Suppressor macrophage treated with lipopolysaccharide for 1 hour (primary cell): ENCODE measurements at places on chromosomes 5 and 9.

DNA sequence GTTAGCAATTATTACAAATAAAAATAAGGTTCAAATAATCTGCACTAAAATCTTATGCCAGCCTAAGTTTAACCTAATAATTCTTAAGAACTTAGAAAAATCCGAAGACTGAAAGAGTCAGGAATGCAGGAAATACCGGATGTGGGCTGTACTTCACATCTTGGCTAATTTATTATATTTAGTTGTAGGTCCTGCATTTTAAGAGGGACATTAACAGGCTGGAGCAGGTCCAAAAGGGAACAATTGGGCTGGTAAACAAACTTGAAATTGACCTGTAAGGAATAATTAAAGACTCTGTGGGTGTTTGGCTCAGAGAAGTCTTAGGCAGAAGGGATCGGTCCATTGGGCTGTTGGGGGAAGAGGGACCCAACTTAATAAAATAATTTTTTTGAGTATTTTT, 18.4 kb downstream of the GLRA1 start:
- no peak for DNase-seq

DNA sequence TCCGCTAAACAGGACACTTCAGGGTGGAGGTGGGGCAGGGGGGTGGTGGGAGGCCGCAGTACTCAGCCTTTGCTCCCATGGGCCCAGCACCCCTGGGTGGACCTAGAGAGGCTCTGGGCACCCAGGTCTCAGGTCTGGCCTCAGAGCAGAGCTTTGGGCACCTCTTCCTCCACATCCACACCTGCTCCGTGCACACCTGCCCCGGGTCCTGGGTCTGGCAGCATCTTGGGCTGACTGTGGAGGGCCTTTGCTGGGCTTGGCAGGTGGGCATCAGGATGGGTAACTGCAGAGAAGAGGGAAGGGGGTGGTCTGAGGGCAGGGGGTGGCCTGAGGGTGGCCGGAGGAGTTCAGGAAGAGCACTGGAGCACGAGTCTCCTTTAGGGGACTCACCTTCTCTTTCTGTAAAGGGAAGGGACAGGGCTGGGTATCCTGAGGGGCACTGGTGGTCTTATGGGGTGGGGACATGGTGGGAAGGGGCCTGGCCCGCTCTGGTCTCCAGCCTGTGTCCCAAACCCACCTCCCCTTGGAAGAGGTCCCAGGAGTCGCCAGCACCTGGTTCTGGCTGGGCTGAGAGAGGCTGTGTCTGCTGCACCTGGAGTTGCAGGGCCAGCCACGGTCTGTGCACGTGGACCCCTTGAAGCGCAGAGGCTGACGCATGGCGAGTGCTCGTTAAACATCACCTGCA, 106.7 kb upstream of the IER5L start:
- no peak for DNase-seq

DNA sequence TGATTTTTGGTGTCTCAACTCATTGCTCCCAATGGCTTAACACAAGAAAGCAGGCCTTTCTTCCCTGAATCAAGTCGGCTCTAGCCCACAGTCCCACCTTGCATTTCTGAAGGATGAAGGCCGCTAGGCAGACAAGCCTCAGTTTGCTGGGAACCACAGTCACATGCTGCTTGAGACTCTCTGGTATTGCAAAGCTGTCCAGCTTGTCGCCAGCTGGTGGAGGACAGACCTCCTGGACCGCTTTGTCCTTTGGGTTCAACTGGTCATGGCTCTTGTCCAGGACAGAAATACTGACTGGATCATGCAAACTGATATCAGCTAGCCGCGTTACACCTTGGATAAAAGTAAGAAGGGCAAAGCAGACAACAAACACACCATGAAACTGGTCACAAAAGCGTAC, 23.1 kb downstream of the DDX31 start:
- no peak for DNase-seq

DNA sequence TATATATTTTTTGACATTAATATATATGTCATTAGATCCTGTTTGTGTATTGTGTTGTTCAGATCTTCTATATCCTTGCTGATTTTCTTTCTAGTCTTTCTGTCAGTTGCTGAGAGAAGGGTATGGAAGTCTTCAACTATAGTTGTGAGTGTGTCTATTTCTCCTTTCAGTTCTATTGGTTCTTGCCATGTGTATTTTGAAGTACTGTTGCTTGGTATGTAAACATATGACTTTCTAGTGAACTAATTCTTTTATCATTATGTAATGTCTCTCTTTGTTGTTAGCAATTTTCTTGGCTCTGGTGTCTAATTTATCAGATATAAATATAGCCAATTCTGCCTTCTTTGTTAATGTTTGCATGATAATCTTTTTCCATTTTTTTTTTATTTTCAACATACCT, 84.3 kb upstream of the CAST start:
- DNase-seq = no peak

- DNase-seq = no peak
These were observed 40.7 kb upstream of the PPP2R2B start for GRCh38 chr5:146919304-146919703.

- DNase-seq = no peak
These were observed 144.6 kb upstream of the ZNF366 start for GRCh38 chr5:72651779-72652178.

DNA sequence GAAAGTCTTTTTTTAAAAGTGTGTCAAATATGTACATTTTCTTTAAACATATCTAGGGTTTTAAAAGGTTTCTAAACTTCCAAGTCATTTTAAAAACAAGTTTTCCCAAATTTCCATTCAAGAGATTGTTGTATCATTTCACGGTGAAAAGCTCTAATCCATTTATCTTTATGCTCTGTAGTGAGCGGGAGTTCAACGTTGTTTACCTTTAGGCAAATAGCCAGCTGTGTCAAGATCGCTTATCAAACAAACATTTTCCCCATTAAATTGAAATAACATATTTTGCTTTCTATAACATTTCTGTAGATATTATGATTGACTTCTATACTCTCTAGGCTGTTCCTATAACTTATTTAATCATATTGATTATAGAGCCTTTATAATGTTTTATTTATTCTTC, 75.1 kb downstream of the CTSL start:
- no peak for DNase-seq

DNA sequence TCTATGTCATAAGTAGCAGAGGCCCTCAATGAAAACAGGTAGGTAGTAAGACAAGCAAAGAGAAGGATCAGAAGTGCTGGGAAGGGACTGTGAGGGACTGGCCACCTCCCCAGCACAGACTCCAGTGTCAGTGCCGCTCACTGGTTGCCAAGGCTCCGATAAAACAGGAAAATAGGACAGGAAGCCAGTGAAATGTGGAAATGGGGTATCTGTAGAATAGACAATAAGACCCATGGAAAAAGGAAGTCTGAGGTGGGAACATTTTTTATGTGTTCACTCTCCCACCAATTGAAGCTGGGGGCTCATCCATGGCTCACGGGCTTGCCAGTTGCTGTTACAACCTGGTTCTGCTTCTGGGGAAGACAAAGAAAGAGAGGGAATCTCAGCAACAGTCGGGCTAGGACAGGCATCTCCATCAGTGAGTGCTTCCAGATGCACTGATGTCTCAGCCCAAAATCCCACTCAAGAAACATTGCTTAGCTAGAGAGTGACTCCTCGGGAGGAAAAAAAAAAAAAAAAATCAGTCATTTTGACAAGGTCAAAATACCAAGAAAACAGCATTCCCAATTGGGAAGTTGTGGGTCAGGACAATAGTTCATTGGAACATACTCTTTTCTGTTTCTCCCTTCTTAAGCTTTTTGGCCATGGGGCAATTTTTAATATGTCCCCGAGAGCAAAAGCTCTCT, 27.6 kb upstream of the NFIB start:
- DNase-seq = no peak

- no peak for DNase-seq
These were observed 20.4 kb upstream of the SLC2A6 start for GRCh38 chr9:133499132-133499891.

DNA sequence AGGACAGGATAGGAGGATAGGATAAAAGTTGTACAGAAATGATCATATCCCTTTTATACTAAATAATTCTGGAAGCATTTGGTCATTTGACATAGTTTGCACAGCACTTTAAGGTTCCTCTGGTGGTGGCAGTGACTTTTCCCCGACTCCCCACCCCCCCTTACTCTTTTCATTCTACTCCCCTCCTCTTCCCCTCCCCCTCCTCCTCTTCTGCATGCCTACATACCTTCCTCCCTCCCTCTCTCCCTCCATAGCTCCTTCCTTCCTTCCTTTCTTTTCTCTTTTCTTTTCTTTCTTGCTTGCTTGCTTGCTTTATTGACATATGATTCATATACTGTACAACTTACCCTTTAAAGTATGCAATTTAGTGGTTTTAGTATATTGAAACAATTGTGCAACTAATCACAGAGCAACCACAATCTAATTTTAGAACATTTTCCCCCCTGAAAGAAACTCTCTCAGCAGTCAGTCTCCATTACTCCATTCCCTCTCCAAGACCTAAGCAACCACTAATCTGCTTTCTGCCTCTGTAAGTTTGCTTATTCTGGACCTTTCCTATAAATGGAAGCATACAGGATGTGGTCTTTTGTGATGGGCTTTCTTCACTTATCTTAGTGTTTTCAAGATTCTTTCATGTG, 159.0 kb downstream of the HACD4 start:
- peak; percentile 10 for DNase-seq

DNA sequence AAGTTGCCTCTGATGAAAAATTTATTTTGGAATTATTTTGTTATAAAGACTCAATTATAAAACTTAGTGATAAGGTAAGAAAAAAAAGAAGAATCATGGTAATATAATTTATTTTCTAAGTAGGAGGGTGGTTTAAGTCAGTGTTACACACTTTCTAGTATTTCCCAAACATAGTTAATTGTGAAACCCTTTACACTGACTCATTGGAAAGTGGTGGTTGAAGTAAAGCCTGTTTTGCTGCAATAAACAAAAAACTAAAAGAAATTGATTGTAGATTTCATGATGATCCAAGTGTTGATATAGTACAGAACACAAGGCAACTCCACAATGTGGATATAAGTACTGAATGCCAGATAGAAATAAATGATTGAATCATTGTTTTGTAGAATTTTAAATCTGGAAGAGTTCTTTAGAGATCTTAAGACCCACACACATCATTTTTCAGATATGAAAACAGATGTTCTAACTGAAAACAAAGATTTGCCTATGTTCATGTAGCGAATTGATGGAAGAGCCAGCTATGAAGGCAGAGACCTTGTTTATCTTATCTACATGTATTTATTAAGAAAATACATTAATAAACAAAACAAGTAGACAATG, 539.8 kb downstream of the PRELID2 start:
- no peak for DNase-seq
